EL (cell line): ENCODE measurements at places on chromosomes 3 and 15.

DNA sequence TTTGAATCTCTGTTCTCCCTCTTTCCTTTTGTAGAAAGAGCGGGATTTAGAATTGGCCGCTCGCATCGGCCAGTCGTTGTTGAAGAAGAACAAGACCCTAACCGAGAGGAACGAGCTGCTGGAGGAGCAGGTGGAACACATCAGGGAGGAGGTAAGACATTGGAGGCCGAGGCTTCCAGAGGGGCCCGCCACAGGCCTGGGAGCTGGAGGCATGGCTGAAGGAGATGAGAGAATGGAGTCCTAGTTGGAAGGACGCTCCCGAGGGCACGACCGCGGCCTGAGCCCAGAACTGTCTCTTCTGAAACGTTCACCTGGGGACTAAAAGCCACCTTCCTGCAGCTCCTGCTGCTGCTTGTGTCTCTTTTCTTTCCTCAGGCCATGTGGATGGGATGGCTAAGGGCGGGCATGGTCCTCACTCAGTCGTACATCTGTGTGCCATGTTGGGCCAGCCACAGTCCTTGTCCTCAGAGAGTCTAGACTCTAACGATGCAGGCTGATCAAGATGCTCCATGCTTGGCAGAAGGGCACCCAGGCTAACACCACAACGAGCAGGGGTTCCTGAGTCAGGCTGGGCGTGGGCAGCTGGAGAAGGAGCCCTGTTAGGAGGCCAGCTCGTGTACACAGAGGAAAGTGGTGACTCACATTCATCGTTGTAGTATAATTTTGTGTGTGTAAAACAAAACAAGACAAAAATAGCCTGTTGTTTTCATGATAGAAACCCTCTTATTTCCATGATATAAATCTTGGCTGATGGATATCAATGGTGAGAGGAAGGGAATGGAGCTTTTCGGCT lies 81.1 kb downstream of the CCK start:
- peak; percentile 71 for DNase-seq

DNA sequence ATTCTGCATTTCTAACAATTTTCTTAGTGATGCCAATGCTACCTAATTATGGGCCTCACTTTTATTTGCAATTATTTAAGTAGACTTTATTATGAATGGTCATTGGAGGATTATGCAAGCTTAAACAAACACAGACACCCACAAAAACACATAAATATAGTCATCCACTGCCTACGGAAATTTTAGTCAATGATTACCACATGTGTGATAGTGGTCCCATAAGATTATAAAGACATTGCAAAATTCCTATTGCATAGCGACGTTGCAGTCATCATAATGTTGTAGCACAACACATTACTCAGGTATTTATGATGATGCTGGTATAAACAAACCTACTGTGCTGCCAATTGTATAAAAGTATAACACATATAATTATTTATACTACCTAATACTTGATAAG lies 247.8 kb upstream of the ALCAM start:
- DNase-seq, result peak; percentile 76

DNA sequence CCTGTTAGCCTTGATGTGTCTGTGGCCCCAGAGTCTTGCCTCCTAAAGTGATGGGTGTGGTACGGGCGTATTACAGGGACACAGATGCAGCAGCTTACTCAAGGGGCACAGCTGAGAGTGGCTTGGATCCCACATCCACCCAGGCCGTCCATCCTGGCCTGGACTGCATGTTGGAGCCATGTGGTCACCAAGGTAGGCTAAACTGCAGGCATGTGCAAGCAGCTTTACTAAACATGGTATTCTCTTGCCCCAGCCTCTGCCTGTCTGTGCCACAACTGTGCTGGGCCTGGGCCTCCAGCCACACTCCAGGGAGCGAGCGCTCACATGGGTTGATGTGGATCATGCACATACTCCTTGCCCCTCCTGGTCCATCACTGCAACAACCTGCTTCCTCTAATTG lies 6.1 kb upstream of the GPR62 start:
- no peak for DNase-seq

GRCh38 chr15:92294759-92295158 lies 98.9 kb upstream of the ST8SIA2 start:
- DNase-seq, result no peak

- DNase-seq, result no peak
These were observed 18.7 kb downstream of the NR2F2 start for GRCh38 chr15:96349034-96349856.
